ENCODE measurements at places on chromosomes 6 and 20.

- no peak for DNase-seq
Observed at GRCh38 chr6:132392270-132392646, 9.0 kb downstream of the MOXD1 start.

DNA sequence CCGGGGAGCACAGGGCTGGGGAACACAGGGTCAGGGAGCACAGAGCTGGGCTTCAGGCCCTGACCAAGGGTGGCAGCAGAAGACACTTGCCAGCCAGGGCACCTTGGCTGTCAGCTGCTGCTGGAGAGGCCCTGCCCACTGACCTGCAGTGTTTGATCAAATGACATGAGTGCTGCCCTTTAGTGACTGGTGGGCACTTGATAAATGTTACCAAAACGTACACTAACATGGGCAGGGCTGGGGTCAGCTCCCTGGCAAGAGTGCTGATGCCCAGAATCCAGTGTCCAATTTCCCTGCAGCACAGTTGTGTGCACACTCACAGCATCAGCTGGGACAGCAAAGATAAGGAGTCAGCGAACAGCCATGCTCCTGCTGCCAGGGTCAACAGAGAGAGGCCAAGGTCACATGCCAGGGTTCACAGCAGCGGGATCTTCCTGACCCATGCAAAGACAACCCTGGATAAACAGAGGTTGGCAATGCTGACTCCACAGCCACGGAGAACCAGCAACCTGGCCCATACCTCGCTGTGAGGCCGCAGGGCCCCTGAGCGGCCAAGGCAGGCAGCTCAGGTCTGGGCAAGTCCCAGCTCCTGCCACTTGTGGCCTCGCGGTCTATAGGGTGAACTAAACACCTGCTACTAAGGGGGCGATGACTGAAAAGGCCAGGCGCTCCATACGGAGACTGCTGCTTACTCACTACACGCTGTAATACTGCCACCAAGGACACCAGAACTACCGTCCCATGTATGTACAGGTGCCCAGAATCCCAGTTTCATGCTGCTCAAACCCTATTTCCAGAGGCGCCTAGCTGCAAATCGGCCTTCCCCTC, 46.3 kb downstream of the NINL start:
- no peak for DNase-seq

DNA sequence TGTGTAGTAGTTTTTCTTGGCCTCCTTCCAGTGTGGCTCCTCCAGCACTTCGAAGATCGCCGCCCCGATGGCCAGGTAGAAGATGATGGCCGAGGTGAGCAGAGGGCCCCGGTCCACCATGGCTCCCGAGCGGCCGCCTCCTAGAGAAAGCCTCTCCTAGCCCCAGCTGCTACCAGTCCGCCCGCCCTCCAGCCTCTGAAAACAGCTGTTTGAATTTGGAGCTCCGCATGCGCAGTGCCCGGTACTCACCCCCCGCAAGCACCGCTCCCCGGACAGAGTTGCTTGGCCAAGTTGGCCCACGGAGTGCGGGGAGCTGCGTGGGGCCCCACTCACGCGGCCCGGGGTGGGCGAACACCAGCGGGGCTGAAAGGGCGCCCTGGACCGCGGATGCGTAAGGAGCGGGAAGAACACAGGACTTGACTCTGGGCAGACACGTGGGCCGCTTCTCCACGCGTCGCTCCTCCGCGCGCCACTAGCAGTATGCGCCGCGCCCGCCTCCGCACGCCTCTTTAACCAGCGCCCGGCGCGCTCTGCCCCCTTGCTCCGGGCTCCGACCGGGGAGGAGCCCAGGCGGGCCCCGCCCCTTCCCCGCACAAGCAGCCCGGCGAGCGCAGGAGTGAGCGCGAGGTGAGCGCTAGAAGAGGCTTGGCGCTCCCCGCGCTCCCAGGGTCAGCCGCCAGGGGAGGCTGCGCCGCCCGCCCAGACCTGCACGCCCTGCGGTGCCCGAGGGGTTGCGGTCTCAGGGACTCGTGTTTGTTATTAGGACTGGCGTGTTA, at the start of gene KCNK5:
TSS of gene KCNK5 (minus strand) at position 484 of the 776 bp plus-strand sequence. CDS start at position 120, 364 bp downstream.
- DNase-seq: peak; percentile 78

DNA sequence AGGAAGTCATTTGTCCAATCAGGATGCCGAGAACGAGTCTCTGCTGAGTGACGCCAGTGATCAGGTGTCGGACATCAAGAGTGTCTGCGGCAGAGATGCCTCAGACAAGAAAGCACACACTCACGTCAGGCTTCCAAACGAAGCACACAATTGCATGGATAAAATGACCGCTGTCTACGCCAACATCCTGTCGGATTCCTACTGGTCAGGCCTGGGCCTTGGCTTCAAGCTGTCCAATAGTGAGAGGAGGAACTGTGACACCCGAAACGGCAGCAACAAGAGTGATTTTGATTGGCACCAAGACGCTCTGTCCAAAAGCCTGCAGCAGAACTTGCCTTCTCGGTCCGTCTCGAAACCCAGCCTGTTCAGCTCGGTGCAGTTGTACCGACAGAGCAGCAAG, 281.5 kb downstream of the TSHZ2 start:
- no peak for DNase-seq

DNA sequence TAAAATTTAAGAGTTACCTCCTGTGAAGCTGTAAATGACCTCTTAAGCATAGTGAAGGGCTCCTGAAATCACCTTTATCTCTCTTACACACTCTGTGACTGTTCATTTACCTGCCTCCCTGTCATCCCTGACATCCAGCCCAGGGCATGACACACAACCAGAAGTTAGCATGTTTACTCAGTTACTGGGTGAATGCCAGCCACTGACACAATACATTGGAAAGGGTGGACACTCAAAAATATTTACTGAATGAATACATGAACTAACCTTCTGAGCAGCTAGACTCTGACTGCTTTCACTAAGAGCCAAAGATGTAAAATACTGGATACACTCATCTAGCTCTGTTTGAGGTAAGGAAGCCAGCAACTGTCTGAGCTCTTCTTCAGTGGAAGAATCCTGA, 25.3 kb downstream of the SERAC1 start:
- no peak for DNase-seq

DNA sequence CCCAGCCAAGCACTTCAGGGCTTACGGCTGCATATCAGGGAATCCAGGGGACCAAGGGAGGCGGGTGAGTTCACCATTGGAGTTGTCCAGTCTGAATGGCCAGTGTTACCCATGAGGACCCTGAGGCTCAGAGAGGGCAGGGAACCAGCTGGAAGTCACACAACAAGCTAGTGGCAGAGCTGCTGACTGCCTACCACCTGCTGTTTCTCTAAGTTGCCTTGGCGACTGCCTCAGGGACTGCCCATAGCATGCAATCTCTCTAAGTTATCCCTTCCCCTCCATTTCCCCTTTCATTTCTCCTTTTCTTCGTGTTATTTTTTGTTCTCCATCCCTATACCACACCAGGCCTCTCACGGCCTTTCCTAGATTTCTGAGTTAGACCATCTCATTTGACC, 71.8 kb upstream of the SIRPA start:
- no peak for DNase-seq

DNA sequence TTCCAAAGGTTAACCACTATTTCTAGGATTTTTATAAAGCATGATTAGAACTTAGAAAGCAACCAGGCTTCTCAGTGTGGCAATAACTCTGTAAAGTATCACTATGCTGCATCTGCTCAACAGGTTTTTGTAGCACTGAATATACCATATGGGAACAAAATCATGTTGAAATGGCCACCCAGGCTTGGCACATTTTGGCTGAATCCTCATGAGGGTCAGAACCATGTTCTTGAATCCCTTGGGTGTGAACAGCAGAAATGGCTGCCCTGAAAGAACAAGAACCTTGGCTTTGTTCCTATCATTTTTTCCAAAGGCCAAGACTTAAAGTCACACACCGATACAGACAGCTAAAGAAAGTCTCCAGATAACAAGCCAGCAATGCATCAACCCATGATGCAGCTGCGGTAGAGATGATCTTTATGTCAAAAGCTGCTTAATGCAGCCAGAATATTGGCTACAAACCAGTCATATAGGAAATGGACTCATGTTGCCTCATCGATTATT, 283.0 kb upstream of the NOX3 start:
- DNase-seq: no peak

DNA sequence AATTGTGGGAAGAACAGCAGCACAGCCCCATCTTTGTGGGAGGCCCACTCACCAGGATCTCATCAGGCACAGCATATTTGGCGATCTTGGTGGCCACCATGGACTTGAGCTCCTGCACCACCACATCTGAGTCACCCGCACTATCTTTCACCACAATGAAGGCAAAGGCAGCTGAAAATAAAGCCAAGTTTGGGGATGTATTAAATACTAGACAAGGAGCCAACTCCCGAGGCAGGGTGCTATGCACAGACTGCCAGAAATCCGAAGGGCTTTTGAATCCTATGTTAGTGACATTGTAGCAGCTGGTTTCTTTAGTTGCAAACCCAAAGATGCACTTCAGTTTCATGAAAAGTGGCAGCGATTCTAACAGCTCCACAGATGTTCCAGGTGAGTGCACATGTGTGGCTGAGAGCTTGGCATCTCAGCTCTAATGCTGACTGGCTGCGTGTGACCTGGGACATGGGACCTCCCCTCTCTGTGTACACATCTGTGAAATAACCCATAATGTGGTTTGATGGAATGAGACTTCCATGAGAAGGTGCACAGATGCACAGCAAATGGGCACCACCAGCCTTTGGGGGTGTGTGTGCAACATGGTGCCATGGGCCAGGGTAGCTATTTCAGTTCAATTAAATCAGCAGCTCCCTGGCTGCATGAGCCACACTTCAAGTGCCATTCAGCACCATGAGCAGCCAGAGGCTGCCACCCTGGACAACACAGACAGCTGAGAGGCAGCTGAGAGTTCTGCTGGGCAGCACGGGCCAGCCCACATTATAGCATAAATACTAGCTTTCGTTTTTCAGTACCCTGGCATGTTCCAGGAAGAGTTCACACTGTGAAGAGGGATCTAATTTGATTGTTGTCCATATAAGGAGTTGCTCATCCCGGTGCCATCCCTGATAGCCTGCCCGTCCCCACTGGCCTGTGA, 16.9 kb upstream of the APMAP start:
- DNase-seq: no peak

DNA sequence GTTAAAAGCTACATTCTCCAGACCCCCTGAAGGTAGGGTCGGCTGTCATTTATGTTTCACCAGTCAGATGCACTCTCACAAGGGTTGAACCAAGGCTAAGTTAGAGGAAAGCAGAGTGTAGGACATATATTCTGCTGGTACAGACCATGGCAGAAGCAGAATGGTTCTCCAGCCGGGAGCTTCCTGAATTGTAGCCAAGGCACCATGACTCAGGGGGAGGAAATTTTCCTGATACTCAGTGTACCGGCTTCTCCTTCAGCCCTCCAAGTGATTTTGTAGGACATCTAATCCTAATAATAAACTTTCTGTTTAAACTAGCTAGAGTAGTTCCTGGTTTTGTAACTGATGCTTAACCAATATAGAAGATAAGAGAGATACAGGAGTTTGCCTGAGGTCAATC, 14.2 kb upstream of the SLPI start:
- no peak for DNase-seq

- DNase-seq: no peak
Observed at GRCh38 chr20:61185841-61186601, 66.0 kb upstream of the CDH4 start.

- no peak for DNase-seq
Observed at GRCh38 chr6:84007871-84008270, 25.7 kb upstream of the MRAP2 start.

GRCh38 chr6:88050140-88050818, 2.6 kb downstream of the SPACA1 start:
- no peak for DNase-seq

DNA sequence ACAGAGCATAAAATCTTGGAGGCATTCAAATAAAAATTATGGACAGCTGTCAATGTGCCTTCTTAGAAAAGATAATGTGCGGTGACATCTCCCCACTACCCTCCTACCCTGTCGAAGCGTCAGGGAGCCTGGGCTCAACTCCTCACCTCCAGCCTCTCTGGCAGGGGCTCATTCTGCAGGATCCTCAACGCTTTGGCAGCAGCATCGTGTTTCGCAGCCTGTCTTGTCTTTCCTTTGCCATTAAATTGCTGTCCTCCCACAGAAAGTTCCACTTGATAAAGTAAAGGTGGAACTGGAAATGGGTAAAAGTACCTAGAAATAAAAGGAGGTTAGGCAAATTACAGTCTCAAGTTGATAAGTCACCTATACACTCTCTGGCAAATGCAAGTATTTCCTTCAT, 36.7 kb downstream of the STAU1 start:
- DNase-seq: no peak

DNA sequence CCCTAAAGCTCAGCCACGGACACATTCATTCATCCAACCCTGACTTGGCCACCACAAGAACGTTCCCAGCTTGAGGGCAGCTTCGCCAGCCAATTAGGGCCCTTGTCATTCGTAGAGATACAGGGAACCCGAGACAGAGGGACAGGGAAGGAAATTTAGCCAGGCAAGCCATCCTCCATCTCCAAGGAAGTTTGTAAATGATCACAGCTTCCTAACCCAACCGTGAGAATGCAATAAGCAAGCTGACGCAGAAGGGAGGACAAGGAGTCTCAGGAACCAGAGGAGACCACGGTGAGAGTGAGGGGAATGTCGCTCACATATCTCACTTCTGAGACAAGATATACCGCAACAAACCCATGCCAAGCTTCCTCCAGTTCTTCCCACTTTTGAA, 1.4 kb downstream of the TRAM2 start:
- DNase-seq: no peak

- no peak for DNase-seq
Observed at GRCh38 chr6:25168637-25169036, 110.5 kb upstream of the CARMIL1 start.

DNA sequence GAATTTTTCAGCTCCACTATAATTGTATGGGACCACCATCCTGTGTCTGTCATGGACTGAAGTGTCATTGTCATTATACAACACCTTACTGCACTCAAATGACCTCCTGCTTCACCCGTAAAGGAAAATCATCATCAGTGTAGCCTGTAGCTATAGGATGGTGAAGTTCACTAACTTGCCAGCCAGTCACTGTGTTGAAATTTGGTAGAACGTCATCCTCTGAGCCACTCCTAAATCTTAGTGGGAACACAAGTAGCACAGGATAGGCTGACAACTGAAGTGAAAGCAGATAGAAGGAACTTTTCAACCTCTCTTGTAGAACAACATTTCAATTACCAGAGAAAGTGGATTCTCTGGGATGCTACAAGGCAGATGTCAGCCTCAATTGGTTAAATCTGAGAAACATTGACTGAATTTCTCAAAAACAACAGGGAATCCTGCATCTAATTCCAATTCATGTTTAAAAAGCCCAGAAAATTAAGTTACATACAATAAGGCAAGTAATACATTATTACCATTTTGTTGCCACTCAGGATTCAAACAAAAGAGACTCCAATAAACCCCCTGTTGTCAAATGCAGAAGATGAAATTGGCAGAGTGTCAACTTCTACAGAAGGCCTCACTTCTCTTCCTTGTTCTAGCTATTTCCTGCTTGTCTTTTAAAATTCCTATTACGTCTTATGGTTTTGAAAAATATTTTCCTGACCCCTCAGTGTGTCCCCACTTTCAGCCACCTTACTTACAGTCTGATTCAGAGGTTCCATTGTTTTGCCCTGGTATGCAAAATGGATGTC, 647.9 kb upstream of the AGPAT4 start:
- no peak for DNase-seq

DNA sequence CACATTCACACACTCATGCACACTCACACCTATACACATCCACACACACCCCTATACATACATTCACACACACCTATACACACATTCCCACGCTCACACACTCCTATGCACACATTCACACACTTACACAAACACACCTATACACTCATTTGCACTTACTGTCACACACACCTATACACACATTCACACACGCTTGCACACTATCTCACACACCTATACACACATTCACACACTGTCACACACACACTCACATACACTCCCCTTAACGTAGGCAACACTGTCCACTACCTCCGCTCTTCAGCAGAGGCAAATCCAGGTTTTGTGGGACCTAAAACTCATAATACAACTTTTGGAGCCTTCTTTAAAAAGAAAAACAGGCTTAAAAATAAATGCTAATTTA, 487.7 kb upstream of the CDH4 start:
- DNase-seq: no peak

Data from SK-N-DZ (cell line).